ENCODE measurements at places on chromosomes 7 and 10.

- peak; percentile 36 for DNase-seq
Observed at GRCh38 chr10:72087392-72087968, 871 bp downstream of the SPOCK2 start.

GRCh38 chr10:110502851-110503301, 5.2 kb downstream of the DUSP5 start:
- peak; percentile 56 for DNase-seq

DNA sequence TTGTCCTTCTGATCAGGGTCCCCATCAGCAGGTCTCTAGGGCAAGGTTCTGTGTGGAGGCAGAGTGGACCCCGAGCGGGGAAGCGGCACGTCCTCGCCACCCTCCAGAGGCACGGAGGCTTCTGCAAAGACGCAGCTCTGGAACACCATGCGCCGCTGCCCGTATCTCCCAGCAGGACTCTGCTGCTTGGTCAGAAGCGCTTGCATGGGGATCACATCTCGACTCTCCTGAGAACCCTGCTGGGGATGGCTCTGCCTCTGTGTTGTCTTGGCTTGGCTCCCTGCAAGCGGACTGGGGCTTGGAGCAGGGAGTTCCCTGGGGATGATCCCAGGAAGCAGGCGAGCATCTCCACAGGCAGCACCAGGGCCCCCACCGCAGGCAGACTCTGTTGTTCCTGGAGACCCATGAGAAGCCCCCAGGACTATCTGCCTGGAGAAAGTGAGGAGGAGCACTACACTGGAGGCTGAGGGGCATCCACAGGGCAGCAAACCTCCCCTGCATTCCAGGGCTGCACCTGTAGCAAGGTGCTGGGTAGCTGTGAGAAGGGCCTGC, 520.5 kb downstream of the GLRX3 start:
- DNase-seq = no peak

DNA sequence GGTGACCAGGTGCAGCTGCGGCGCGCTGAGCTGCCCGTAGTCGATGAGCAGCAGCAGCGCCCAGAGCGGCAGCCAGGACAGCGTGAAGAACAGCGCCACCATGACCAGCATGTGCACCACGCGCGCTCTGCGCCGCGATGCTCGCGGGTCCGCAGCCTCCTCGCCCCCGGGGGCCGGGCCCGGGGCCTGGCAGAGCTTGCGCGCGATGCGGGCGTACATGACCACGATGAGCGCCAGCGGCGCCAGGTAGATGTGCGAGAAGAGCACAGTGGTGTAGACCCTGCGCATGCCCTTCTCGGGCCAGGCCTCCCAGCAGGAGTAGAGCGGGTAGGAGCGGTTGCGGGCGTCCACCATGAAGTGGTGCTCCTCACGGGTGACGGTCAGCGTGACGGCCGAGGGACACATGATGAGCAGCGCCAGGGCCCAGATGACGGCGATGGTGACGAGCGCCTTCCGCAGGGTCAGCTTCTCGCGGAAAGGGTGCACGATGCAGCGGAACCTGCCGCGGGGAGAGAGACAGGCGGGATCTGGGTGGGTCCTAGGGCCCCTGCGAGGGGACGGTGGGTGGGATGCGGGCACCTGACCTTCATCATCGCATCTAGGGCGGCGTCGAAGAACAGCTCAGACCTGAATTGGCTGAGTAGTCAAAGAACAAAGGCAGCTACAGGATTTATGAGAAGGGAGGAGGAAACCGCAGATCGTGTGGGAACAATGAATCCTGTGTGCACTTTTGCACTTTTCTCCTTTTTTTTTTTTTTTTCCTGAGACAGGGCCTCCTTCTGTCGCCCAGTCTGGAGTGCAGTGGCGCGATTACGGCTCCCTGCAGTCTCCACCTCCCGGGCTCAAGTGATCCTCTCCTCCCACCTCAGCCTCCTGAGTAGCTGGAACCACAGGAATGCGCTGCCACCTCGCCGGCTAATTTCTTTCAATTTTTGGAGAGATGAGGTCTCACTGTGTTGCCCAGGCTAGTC, 22.4 kb upstream of the PPA1 start:
- DNase-seq = no peak

DNA sequence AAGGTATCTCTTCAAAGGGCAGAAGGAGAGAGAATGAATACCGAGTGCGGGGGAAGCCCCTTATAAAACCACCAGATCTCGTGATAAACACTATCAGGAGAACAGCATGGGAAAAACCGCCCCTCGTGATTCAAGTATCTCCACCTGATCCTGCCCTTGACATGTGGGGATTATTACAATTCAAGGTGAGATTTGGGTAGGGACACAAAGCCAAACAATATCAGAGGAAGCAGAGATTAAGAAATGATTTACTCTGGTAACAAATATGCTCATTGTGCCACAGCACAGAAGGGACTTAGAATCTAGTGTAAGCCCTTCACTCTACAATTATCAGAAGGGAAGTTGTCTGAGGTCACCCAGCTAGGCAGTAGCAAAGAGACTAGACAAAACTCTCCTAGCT, 40.1 kb upstream of the ZNRF2 start:
- DNase-seq = no peak

Measured in CD4-positive, alpha-beta T cell treated with Interleukin-4 for 4 hours (primary cell).